ENCODE measurements at places on chromosomes 2 and 18.

DNA sequence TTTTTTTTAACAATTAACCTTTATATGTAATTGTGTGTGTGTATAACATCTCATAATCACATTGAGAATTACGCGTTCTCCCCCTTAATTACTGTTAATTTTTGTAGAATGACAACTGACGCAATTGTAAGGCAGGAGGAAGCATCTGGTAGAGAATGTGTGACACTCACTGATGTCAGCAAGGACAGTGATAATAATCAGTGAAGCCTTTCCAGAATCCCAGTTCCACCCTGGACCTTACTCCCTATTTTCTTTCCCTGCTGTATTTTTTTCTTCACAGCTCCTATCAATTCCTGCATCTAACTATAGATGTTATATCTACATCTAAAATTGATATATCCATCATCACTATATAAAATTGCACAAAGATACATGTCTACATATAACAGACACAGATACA is 16.1 kb upstream of the STRN start:
- DNase-seq: no peak

DNA sequence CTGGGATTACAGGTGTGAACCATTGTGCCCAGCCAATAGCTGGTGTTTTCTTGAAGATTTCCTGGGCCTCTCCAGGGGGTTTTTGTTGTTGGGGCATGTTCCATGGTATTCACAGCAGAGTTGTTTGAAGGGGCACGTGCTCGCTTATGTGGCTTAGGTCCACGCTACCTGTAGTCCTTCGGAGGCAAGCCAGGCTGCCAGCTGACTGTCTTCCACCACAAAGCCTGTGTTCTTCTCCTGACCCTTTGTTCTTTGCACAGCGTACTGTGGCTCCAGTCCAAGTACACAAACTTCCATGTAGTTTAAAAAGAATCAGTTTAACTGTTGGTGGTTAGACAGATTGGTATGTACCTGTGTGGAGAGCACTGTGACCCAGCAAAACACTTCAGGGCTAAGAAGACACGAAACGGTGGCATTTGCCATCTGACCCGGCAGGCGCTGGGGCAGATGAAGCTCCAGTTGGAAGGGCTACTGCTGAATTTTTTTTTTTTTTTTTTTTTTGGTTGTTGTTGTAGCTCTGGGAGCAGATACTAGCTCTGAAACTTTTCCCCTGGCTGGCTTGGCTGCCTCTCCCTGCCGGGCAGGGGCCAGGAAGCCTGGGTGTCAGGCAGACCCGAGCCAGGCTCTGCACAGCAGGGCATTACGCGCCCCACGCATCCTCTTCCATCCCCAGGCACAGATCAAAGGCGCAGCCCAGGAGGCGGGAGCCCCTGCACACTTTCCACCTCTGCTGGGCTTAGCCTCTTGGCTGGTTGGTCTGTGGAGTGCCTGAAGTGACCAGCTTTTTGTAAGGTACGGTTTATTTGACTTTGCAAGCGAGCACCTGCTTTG is 5.7 kb downstream of the GREB1 start:
- no peak for DNase-seq

GRCh38 chr2:139631966-139632365 is 851.8 kb upstream of the NXPH2 start:
- DNase-seq: no peak

DNA sequence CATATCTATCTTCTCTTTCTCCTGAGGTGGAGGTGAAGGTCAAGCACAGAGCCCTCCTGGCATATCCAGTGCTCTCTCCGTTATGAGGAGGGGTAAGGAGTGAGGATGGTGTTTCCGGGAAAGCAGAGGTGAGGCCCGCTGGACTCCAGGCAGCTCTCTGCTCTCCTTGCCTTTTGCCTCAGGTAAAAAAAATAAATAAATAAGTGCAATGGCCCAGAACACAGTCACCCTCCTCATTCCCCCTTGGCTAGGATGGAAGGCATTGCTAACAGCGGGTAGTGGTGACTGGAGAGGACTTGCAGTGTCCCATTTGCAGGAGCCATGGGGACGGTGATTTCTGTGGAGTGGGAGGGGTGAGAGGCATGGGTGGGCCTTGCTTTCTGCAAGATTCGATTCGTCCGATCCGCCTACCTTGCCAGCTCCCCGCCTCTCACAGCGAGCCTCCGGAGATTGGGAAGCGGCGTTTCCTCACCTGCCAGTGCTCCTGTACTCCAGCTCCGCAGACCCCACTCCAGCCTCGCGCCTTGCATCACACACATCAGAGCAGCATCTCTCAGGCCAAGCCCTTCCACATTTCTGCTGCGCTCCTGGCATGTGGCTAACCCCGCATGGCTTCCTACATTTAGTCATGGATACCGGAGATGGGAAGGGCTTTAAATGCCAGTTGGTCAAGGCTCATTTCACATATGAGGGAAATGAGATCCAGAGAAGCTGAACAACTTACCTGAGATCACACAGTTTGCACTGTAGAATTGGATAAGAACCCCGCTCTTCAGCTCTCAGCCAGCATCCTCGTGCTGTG is 155.2 kb downstream of the VAPA start:
- DNase-seq: no peak

- DNase-seq: no peak
Observed at GRCh38 chr2:235848055-235848454, 320.1 kb downstream of the GBX2 start.

DNA sequence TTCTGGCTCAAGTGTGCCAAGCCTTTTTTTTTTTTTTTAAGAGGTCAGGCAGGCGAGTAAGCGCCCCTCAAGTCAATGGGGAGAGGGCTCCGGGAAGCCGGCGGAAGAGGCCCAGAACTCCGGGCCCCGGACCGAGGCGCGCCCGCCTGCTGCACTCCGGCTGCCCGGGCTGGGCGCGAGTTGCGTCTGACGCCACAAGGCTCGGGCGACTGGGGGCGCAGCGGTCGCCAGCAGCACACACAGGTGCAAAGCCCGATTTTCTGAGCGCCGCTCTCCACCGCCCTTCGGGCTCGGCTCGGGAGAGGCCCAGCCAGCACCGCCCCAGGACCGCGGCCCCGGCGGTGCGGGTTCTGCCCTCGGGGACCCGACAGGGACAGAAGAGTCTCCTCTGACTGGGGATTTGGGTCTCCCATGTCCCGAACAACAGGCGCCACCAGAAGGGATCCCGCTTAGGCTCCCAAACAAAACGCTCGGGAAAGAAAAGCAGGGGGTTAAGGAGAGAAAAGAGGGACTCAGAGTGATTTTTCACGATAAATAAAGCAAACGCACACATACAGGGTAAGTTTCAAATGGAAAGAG is 787 bp downstream of the ERBB4 start:
- DNase-seq: no peak

DNA sequence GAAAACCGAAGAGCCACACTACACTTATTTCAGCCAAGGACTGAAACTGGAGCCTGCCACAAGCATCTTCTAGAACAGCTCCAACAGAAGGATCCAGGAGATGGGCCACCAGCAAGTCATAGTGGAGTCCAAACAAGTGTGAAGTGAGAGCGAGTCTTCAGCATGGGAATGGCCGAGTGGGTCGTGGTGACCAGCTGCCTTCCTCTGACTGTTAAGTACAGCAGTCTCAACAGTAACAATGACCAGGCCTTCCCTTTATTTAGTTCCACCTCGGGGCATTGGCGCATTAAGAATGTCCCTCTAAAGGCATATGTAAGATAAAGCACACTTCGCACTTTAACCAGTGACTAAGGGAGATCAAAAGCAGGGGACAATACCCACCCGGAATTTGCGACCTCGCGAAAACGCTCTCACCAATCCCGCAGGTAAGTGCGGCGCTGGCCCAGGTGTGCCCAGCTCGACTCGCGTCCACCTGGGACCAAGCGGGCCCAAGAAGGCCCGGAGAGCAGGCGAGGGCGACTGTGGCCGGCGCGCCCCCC is 1.1 kb downstream of the L3MBTL4 start:
- no peak for DNase-seq

- no peak for DNase-seq
Observed at GRCh38 chr2:219514196-219514761, at the start of gene ASIC4. Gene ASIC4 (plus strand): TSS chr2:219514482. CDS start chr2:219514725, 243 bp downstream.

GRCh38 chr18:13871701-13872100 is 43.6 kb downstream of the MC2R start:
- no peak for DNase-seq

GRCh38 chr2:155368934-155369333 is 670.4 kb downstream of the KCNJ3 start:
- DNase-seq: no peak

DNA sequence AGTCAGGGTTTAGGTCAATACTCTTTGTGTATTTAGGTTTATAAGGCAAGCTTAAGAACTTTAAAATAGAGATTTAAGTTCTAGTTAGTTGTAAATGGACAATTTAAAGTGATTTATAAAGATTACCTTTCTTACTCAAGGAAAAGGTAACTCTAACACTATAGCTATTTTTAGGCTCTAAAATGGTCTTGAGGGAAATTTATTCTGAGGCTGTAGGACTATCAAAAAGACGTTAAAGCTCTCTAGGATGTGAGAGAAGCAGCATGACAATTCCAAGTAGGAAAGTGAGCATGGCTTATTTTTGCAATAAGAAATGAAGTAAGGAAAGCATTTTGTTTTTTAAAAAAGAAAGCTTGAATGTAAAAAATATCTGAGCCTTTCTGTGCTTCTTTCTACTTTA is 78.1 kb downstream of the ZDBF2 start:
- no peak for DNase-seq

- DNase-seq: no peak
Observed at GRCh38 chr18:48767090-48767690, 183.6 kb downstream of the SMAD7 start.

DNA sequence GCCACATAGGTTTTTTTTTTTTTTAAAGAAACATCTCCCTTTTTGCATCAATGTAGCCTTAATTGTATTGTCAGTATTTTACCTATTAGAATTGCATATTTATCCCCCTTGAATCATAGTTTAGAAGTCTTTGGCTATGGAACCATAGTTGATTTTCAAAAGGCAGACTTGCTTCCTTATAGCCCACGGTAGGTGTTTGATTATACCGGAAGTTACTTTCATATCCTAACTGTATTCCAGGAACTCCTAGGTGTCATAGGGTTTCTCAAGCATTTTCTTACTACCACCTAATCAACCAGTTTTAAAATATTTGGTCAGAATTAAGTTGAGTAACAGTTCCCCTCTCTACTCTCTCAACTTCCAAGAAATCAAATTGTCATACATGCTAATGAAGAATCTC is 86.6 kb upstream of the TSPYL6 start:
- DNase-seq: no peak

GRCh38 chr2:33272001-33272400 is 204.4 kb upstream of the RASGRP3 start:
- DNase-seq: no peak

- DNase-seq: no peak
Observed at GRCh38 chr18:23341383-23341782, 111.7 kb upstream of the RIOK3 start.

GRCh38 chr2:176461809-176462670 is 192.8 kb downstream of the MTX2 start:
- DNase-seq: no peak

- DNase-seq: no peak
Observed at GRCh38 chr2:135694711-135695110, 46.9 kb upstream of the UBXN4 start.

DNA sequence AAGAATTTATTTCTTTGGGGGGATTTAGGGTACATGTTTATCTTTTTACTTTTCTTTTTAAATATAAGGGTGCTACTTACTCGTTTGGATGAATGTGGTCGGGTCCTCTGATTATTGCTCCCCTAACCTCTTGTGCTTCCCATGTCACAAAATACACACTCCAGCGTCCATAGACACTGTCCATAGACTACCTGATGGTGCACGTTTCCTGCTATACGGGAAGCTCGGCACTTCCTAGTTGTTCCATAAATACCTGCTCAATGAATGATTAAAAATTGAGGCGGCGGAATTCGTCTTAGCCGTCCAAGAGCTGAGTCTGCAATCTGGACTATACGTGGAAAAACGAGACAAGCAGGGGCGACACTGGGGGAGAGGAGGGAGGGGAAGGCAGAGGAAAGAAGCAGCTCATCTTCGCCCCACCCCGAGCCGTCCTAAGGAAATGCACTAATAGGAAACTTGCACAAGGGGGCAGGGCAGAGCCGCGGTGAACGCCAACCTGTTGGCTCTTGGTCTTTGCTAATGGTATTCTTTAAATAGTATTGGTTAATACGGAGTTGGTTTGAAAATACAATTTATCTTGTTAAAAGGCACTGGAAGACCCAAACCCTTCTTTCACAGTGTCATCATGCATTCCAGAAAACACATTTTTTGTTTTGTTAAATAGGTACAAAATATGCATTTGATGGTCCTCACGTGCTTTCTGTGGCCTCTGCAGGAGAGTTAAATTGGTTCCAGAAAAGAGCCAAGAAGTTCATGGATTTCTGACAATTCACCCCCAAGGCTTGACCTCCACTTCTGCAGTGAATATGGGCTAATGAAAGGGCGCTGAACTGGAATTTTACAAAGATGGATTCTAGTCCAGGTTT is 73.0 kb upstream of the KCTD1 start:
- no peak for DNase-seq

DNA sequence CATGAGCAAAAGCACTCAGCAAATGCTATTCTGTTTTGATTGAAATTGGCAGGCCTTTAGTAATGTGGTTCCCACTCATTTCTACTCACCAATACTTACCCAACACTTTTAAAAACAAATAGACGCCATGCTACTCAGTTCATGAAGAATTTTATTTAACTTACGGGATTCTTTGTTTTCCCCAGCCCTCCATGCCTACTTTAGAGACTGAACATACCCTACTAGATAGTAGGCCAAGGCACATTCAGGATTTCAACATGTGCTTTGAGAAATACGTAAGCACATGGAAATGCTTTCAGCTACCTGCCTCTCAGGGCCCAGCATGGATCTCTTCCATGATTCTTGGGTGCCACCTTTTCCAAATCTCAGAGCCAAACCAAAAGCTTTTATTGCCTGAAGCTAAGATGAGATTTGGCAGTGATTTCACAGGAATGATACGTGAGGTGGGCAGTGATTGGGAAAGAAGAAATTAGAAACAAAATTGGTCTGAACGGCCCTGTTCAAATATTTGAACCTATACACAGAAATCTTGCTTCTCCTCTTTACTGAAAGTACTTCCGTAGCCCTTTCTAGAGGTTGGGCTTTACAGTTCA is 31.4 kb downstream of the NAPG start:
- DNase-seq: no peak

GRCh38 chr2:173862612-173863217 is 102.5 kb downstream of the SP3 start:
- no peak for DNase-seq

Data from activated CD4-positive, alpha-beta T cell treated with anti-CD3 and anti-CD28 coated beads for 1 hour (primary cell).